ENCODE measurements at places on chromosomes 12 and 14.

DNA sequence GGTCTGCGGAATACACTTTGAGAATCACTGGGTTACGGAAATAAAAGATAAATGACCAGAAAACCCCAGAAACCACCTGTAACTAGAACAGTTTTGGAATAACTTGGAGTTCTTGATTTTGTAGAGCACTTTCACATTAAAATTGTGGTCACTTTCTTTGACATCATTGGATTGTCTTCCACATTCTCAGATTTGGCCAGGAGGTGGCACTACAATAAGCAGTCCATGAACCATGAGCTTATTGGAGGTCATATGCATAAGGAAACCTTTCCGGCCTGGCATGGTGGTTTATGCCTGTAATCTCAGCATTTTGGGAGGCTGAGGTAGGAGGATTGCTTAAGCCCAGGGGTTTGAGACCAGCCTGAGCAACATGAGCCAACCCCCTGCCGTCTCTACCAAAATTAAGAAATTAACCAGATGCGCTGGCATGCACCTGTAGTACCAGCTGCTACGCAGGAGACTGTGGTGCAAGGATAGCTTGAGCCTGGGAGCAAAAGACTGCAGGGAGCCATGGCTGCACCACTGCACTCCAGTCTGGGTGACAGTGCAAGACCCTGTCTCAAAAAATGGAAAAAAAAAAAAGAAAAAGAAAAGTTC, 107.7 kb upstream of the CAND1 start:
- peak; percentile 6 for DNase-seq

DNA sequence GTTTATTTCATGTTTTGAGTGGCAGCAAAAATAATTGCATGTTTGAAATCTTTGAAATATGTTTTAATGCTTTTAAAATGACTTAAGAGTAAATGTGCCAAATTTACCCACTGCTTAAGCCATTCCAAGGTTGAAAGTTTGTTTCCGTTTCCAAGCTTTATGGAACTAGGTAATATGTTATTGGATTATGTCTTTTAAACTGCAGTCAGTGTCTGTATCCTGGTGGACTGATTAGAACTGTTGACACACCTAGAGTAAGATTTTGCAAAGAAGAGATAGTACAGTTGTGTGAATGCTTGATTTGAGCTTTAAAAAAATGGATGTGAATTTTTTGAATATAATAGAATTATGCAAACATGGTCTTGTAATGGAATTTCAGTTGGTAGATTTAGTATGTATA, 135.1 kb downstream of the DERA start:
- no peak for DNase-seq

GRCh38 chr12:119288576-119288975, 46.0 kb upstream of the CCDC60 start:
- no peak for DNase-seq

GRCh38 chr14:103548463-103549351, 13.8 kb downstream of the BAG5 start:
- no peak for DNase-seq

- DNase-seq, result no peak
Measured at GRCh38 chr12:53105712-53106439, 2.6 kb downstream of the SOAT2 start.

DNA sequence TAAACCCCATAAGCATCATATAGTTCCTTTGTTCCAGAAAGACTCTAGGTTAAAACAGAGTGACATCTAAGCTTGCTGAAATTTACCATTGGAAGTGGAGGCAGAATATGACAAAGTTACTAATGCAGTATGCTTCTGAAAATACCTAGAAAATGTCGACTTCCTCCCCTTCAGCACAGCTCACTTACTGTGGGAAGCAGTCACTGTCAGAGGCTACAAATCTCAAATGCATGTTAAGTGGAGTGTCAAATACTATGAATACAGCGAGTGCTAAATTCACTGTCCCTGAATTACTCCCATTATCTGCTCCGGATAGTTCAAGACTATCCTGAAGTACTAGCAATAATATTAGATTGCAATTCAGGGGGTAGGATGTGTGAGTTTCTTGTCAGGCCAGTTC, 1454.6 kb downstream of the AACS start:
- DNase-seq, result no peak

- DNase-seq, result no peak
Measured at GRCh38 chr12:75592086-75592485, 80.7 kb upstream of the KRR1 start.

GRCh38 chr14:101494826-101495225, 66.5 kb upstream of the DIO3 start:
- DNase-seq, result no peak

DNA sequence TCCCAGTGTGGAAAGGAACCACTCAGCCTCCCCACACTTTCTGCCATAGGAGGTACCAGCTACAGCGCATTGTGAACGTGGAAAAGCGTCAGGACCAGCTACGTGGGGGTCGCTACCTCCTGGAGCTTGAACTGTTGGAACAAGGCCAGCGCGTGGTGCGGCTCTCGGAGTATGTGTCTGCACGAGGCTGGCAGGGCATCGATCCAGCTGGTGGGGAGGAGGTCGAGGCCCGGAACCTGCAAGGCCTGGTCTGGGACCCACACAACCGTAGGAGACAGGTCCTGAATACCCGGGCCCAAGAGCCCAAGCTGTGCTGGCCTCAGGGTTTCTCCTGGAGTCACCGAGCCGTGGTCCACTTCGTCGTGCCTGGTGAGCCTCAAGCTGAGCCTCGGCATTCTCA, 96.8 kb downstream of the B4GALNT3 start:
- no peak for DNase-seq

DNA sequence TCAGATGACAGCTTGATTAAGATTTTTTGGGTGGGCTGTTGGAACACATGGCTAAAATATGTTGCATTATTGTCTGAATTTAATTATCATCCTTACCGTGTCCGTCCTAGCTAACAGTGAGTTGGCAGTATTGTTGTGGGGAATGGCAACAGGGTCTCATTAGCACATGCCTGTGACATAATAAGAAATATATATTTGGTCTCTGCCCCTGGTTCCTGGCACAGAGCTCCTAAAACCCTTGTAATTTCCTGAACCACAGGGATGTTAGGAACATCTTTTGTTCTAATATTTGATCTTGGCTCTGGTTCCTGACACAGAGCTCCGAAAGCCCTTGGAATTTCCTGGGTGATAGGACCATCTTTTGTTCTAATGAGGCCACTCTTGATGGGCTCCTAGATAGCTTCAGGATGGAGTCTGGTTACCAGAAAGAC, 76.0 kb downstream of the SYNE2 start:
- DNase-seq, result no peak

- DNase-seq, result no peak
Measured at GRCh38 chr14:65846196-65846868, 433.8 kb downstream of the FUT8 start.

DNA sequence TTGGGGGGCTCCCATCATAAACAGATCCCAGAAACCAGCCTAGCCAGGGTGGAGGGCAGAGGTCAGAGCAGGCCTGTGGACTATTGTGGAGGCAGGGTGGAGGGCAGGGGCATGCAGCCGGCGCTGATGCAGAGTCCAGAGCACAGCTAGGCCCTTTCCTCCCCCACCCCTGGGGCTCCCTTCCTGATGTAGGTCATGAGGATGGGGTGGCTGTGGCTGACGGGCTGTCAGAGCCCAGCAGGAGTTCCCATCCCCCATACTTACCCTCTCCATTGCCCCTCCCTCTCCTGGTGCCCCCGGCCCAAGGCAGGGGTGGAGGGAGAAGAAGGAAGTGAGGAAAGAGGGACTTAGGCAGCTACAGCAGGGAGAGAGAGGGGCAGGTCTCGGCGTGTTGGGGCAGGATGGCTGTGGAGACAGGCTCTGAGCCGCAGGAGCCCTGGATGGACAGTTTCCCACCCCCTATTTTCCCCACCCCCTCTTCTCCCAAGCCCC, 5.7 kb upstream of the ZNF385A start:
- DNase-seq, result no peak

GRCh38 chr12:110913119-110914056, 7.0 kb downstream of the MYL2 start:
- no peak for DNase-seq

GRCh38 chr12:79769860-79770485, 79.2 kb upstream of the PAWR start:
- DNase-seq, result no peak

GRCh38 chr12:67274186-67274585, 5.0 kb downstream of the CAND1 start:
- no peak for DNase-seq
